ENCODE measurements at places on chromosomes 2 and 18. TPM values are rescaled to one million over a fixed set of nuclear protein-coding genes. Genes with fewer than 3 reads are reported as not detected.

The CNRIP1 gene
- total RNA-seq = 1.8 TPM

The CRACDL gene
- total RNA-seq = 4.2 TPM

The TXNDC2 gene
- 0.12 TPM for total RNA-seq

The HOXD1 gene
- total RNA-seq = 0.17 TPM

The VPS4B gene
- 20.1 TPM for total RNA-seq

The IL1RL1 gene
- 1.0 TPM for total RNA-seq

The OBSL1 gene
- total RNA-seq = 19.9 TPM

The MERTK gene
- 2.2 TPM for total RNA-seq

The SLC5A7 gene
- not detected for total RNA-seq

The DUSP2 gene
- total RNA-seq = 0.38 TPM

The FBXO11 gene
- total RNA-seq = 57.2 TPM

The RASGRP3 gene
- total RNA-seq = 1.1 TPM

The RBKS gene
- 6.9 TPM for total RNA-seq

The CNTNAP5 gene
- not detected for total RNA-seq

The SLC23A3 gene
- total RNA-seq = 0.82 TPM

The SKA1 gene
- total RNA-seq = 10.9 TPM

The ATOH8 gene
- total RNA-seq = 16.5 TPM

The POTEJ gene
- total RNA-seq = not detected

The SH2D6 gene
- total RNA-seq = 1.3 TPM

The CIB4 gene
- total RNA-seq = 0.16 TPM

The CCDC93 gene
- 16.9 TPM for total RNA-seq

The ADCYAP1 gene
- total RNA-seq = not detected

The TEX44 gene
- not detected for total RNA-seq

The RAB6C gene
- not detected for total RNA-seq

The LRRC30 gene
- total RNA-seq = not detected

The ACKR3 gene
- 12.0 TPM for total RNA-seq

The DUSP19 gene
- total RNA-seq = 0.34 TPM

The EGR4 gene
- total RNA-seq = 0.33 TPM

The WDFY1 gene
- total RNA-seq = 36.8 TPM
